ENCODE measurements at places on chromosomes 6 and 20.

GRCh38 chr6:36285797-36286196 lies 15.9 kb downstream of the PNPLA1 start:
- DNase-seq = no peak

DNA sequence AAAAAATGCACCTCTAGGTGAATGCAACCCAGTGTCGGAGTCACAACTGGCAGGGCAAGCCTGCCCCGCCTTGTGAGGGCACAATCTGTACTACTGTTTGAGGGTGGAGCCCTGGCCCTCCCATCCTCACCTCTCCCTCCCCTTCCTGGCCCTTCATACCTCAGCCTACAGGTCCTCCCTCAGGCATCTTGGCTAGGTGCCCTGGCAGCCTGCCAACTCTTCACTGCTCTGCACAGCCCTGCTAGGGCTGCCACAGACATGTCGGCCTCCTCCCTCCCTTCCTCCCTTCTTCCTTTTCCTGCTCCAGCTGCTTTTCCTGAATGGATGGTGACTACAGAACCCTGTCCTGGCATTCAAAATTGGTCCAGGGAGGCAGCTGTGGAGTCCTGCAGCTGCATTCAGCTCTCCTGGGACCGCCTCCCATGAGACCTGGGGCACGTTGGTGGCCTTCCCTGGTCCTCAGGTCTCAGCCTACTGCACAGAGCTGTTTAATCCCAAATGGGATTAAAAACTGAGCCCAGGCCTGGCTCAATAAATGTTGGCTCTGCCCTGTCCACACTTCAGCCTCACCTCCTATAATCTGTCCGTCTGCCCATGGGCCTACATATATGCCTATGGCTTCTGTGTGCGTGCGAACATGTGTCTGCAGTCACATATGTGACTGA lies 52.7 kb downstream of the CDH22 start:
- DNase-seq = no peak

- DNase-seq = no peak
Observed at GRCh38 chr6:9583753-9584352, 831.0 kb downstream of the TFAP2A start.

- no peak for DNase-seq
Observed at GRCh38 chr6:163078712-163079111, 335.8 kb upstream of the QKI start.

DNA sequence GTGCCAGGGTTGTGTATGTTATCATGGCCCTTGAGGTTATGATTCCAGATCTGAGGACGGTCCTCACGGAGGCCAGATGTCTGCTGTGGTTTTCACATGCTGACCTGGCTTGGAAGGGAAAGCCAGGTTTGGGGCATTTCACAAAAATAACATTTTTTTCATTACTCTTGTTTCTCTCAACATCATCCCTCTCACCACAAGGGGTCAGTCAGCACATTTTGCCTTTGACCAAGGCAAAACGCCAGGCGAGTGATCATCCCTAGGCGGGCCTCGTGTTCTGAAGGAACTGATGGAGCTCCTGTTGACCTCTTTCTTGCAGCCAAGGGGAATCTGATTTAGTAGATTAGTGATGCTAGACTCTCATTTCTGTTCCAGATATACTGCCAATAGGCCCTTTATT lies 133.5 kb downstream of the TBC1D7 start:
- DNase-seq = no peak

- no peak for DNase-seq
Observed at GRCh38 chr20:58742668-58743566, 50.3 kb downstream of the NPEPL1 start.

Data from activated T-cell treated with anti-CD3 and anti-CD28 coated beads for 48 hours (primary cell).